Mesenchymal stem cell (in vitro differentiated cells and primary cell): ENCODE measurements at places on chromosomes 16 and 17.

- H3K27me3 ChIP-seq = no peaks in the 10 kb centered on the region
- H3K4me3 ChIP-seq = no peak overlapping the region
- no peak overlapping the region for H3K27ac ChIP-seq
- H3K36me3 ChIP-seq = peaks cover 16% of the 10 kb centered on the region
- peaks cover 31% of the 10 kb centered on the region for H3K4me1 ChIP-seq
Measured at GRCh38 chr17:40181205-40181604, 3.9 kb downstream of the RAPGEFL1 start.

DNA sequence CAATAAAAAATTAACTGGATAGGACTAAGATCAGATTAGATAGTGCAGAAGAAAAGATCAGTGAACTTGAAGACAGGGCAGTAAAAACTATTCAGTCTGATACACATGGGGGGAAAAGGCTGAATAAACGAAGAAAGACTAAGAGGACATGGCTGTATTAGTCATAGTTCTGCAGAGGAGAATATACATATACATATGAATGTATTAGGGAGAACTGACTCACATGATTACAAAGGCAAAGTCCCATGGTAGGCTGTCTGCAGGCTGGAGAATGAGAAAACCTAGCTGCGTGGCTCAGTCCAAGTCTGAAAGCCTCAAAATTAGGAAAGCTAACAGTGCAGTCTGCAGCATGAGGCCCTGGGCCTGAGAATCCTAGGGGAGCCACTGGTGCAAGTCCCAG, 98.2 kb upstream of the GNAO1 start:
- H3K4me3 ChIP-seq = no peak overlapping the region
- H3K27ac ChIP-seq = no peak overlapping the region
- H3K27me3 ChIP-seq = no peaks in the 10 kb centered on the region
- no peaks in the 10 kb centered on the region for H3K4me1 ChIP-seq
- no peak for DNase-seq
- no peaks in the 10 kb centered on the region for H3K36me3 ChIP-seq

GRCh38 chr16:6853565-6853964, 479.1 kb upstream of the RBFOX1 start:
- no peaks in the 10 kb centered on the region for H3K4me1 ChIP-seq
- no peaks in the 10 kb centered on the region for H3K27me3 ChIP-seq
- H3K27ac ChIP-seq = no peak overlapping the region
- DNase-seq = no peak

GRCh38 chr16:14186007-14186794, 115.1 kb downstream of the MRTFB start:
- no peaks in the 10 kb centered on the region for H3K27me3 ChIP-seq
- H3K27ac ChIP-seq = peak overlapping the region; percentile 57
- peak; percentile 97 for DNase-seq
- peaks cover 6% of the 10 kb centered on the region for H3K4me1 ChIP-seq

DNA sequence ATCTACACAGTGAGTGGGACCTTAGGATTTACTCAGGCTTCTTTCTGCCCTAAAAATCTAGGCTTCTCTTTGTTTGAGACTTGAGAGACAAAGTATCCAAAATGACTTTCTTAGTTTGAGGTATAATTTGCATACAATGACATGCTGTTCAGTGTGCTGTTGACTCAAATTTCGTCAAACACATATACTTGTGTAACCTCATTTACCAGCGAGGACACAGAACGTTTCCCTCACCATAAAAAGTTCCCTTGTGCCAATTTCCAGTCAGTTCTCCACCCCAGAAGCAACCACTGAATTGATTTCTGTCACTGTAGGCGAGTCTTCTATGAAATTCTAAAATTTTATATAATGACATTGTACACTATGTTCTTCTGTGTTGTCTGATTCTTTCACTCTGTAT, 68.0 kb upstream of the MAF start:
- H3K4me1 ChIP-seq = no peaks in the 10 kb centered on the region
- H3K36me3 ChIP-seq = no peaks in the 10 kb centered on the region
- no peak overlapping the region for H3K4me3 ChIP-seq
- H3K27me3 ChIP-seq = no peaks in the 10 kb centered on the region
- H3K27ac ChIP-seq = no peak overlapping the region
- no peak for DNase-seq

DNA sequence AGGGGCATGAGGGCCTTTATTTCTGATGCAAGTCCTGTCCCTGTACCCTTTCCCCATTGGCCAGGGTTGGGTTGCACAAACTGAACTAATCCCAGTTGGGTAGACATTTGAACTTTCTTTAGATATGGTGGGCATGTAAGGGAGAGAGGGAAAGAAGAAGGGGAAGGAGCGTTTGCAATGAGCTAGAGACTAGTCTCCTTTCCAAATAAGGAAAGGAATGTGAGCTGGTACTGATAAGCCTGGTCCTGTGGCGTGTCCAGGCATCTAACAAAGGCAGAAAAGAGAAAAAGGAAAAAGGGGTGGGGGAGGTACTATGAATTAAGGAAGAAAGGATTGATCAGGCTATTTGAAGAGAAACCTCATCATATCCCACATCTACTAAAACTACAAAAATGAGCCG, 20.3 kb downstream of the CHMP6 start:
- H3K4me3 ChIP-seq = no peak overlapping the region
- DNase-seq = no peak
- H3K27ac ChIP-seq = no peak overlapping the region
- peaks cover 8% of the 10 kb centered on the region for H3K27me3 ChIP-seq

GRCh38 chr17:76696763-76697701, 13.7 kb downstream of the MXRA7 start:
- peaks cover 60% of the 10 kb centered on the region for H3K4me1 ChIP-seq
- peak; percentile 63 for DNase-seq
- H3K27ac ChIP-seq = peak overlapping the region; percentile 47
- no peaks in the 10 kb centered on the region for H3K36me3 ChIP-seq
- no peaks in the 10 kb centered on the region for H3K27me3 ChIP-seq

DNA sequence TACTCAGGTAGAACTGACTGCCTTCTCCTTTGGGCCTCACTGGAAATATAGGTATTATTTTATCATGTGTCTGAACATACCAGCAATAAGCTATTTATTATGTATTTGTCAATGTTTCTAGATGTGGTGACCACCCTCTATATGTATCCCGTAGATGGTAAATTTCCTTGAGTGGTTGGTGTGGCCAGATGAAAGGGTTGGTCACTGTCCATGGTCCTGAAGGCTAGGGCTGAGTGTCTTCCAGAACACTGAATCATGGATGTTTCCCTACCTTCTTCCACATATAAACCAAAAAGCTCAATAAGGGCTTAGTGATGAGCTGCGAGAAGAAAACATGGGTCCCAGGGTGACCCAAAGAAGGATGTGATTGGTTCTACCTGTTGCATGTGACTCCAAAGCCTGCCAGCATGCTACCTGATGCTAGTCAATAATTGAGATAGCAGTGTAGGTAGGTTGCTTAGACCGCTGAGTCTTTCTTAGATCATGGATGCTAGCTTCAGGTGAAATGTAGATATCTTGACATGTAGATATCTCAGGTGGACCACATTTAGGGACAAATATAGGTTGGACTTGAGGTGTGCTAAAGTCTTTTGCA, 150.3 kb downstream of the ASIC2 start:
- H3K4me1 ChIP-seq = peaks cover 3% of the 10 kb centered on the region
- no peaks in the 10 kb centered on the region for H3K36me3 ChIP-seq
- no peak overlapping the region for H3K4me3 ChIP-seq
- no peak overlapping the region for H3K27ac ChIP-seq

DNA sequence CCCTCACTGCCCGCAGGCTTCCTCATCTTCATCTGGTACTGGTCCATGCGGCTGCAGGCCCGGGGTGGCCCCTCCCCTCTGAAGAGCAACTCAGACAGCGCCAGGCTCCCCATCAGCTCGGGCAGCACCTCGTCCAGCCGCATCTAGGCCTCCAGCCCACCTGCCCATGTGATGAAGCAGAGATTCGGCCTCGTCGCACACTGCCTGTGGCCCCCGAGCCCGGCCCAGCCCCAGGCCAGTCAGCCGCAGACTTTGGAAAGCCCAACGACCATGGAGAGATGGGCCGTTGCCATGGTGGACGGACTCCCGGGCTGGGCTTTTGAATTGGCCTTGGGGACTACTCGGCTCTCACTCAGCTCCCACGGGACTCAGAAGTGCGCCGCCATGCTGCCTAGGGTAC, 4.7 kb upstream of the ADGRG3 start:
- H3K27me3 ChIP-seq = no peaks in the 10 kb centered on the region
- no peak overlapping the region for H3K4me3 ChIP-seq
- H3K4me1 ChIP-seq = peaks cover 19% of the 10 kb centered on the region

- H3K27ac ChIP-seq = no peak overlapping the region
- peaks cover 26% of the 10 kb centered on the region for H3K4me1 ChIP-seq
- H3K4me3 ChIP-seq = peak overlapping the region; percentile 85
Measured at GRCh38 chr16:67667817-67668494, 1.3 kb downstream of the C16orf86 start.

DNA sequence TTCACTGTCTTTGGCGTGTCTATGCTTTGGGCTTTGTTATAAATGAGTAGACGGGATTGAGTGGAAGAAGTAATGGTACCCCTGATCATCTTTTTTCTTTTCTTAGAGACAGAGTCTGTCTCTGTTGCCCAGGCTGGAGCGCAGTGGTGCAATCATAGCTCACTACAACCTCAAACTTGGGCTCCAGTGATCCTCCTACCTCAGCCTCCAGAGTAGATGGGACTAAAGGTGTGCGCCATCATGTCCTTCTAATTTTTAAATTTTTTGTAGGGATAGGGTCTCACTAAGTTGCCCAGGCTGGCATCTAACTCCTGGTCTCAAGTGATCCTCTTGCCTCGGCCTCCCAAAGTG, 14.9 kb upstream of the GPRC5B start:
- no peak overlapping the region for H3K4me3 ChIP-seq
- H3K36me3 ChIP-seq = no peaks in the 10 kb centered on the region
- H3K4me1 ChIP-seq = peaks cover 2% of the 10 kb centered on the region
- H3K27me3 ChIP-seq = peaks cover 24% of the 10 kb centered on the region
- no peak for DNase-seq

- H3K27me3 ChIP-seq = peaks cover 30% of the 10 kb centered on the region
- DNase-seq = no peak
- H3K4me3 ChIP-seq = no peak overlapping the region
- no peaks in the 10 kb centered on the region for H3K4me1 ChIP-seq
- no peak overlapping the region for H3K27ac ChIP-seq
Measured at GRCh38 chr16:27387724-27388123, 14.2 kb upstream of the IL21R start.

GRCh38 chr17:18990331-18990730, 14.2 kb downstream of the FAM83G start:
- H3K4me3 ChIP-seq = no peak overlapping the region
- peaks cover 8% of the 10 kb centered on the region for H3K4me1 ChIP-seq
- no peak overlapping the region for H3K27ac ChIP-seq
- H3K36me3 ChIP-seq = peaks cover 14% of the 10 kb centered on the region

- no peaks in the 10 kb centered on the region for H3K36me3 ChIP-seq
- no peaks in the 10 kb centered on the region for H3K27me3 ChIP-seq
- DNase-seq = no peak
- H3K4me3 ChIP-seq = no peak overlapping the region
- no peak overlapping the region for H3K27ac ChIP-seq
- H3K4me1 ChIP-seq = no peaks in the 10 kb centered on the region
Measured at GRCh38 chr16:56781528-56781961, 51.6 kb downstream of the NUP93 start.

GRCh38 chr17:50883850-50884438, 17.8 kb upstream of the TOB1 start:
- no peak overlapping the region for H3K27ac ChIP-seq
- H3K4me1 ChIP-seq = peaks cover 4% of the 10 kb centered on the region
- no peak overlapping the region for H3K4me3 ChIP-seq
- no peaks in the 10 kb centered on the region for H3K27me3 ChIP-seq

GRCh38 chr17:54944796-54945195, 23.7 kb downstream of the COX11 start:
- peak; percentile 26 for DNase-seq
- no peaks in the 10 kb centered on the region for H3K36me3 ChIP-seq
- H3K4me1 ChIP-seq = peaks cover 4% of the 10 kb centered on the region
- peak overlapping the region; percentile 60 for H3K27ac ChIP-seq
- no peak overlapping the region for H3K4me3 ChIP-seq

- DNase-seq = no peak
- H3K36me3 ChIP-seq = no peaks in the 10 kb centered on the region
- peaks cover 14% of the 10 kb centered on the region for H3K27me3 ChIP-seq
- H3K27ac ChIP-seq = no peak overlapping the region
- no peaks in the 10 kb centered on the region for H3K4me1 ChIP-seq
Measured at GRCh38 chr16:17070882-17071592, 399.7 kb downstream of the XYLT1 start.

GRCh38 chr16:340370-341091, 12.0 kb downstream of the AXIN1 start:
- no peak for DNase-seq
- H3K36me3 ChIP-seq = peaks cover 12% of the 10 kb centered on the region
- H3K27me3 ChIP-seq = no peaks in the 10 kb centered on the region
- H3K4me3 ChIP-seq = no peak overlapping the region

DNA sequence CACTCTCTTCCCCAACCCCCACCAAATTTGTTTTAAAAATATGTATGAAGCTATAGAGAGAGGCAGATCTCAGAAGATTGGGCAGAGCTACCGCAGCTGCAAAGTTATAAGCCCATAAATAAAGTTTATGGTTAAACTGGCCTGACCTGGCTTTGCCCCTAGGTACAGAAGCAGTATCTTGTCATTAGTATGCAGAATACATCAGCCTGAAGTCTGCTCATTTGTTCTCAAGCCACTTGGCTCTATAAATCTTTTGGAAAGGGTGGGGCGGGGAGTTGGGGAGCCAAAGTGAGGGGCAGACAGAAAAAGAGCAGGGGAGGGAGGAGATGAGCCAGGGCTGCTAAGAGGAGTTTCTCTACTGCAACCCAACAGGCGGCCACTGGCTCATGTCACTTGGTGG, 113.2 kb downstream of the SOX9 start:
- H3K27ac ChIP-seq = no peak overlapping the region
- DNase-seq = no peak
- H3K4me3 ChIP-seq = no peak overlapping the region

DNA sequence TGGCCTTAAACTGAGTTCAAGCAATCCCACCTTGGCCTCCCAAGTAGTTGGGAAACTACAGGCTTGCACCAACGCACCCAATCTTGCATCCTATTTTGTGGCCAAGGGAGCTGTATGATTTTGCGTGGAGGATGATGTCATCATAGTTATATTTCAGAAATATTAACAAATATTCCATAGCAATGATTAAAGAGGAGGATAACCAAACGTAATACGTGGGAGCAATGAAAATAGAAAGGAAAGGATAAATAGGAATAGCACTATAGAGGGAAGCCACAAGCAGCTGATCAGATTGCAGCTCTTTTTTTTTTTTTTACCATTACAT, 2.2 kb upstream of the YWHAE start:
- no peaks in the 10 kb centered on the region for H3K27me3 ChIP-seq
- H3K27ac ChIP-seq = no peak overlapping the region

- H3K36me3 ChIP-seq = no peaks in the 10 kb centered on the region
- H3K27ac ChIP-seq = no peak overlapping the region
- H3K4me1 ChIP-seq = peaks cover 4% of the 10 kb centered on the region
- no peak for DNase-seq
Measured at GRCh38 chr16:392450-393030, 4.5 kb upstream of the NME4 start.
